ENCODE measurements at places on chromosomes 2 and 18.
A peak's percentile ranks its signal among the peaks of the same experiment; 100 is the strongest.

DNA sequence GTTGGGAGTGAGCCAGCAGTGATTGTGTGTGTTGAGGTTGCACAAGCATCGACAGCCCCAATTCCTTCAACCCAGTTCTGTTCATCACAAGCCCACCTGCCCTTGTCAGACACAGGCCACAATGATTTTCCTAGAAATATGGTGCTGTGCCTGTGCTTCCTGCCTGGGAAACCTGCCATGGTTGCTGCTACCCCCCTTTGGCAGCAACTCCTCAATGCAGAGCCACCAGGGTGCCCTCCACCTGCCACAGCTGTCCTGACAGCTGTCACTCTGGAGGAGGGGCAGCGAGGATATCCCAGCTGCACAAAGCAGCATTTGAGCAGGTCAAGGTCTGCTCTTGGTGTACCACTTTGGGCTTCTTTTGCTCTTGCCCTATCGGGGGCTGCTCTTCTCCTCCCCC lies 27.1 kb downstream of the SMIM21 start:
- DNase-seq: no peak

- no peak for DNase-seq
Measured at GRCh38 chr18:56937874-56938430, 208.9 kb upstream of the BOD1L2 start.

DNA sequence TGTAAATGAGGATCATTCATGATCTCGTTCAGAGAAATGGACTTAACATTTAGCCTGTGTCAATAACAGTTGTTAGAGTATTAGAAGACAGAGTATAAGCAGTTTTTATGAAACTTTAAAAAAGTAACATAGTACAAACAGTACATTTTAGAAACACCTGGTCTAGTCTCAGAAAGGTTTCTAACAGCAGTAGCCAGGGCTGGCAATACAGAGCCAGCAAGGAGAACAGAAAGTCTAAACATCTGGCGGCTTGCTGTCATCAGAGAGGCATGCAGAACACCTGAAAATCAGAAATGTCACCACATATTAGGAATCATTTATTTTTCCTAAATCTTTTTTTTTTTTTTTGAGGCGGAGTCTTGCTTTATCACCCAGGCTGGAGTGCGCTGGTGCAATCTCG lies 50.1 kb downstream of the RPL31 start:
- no peak for DNase-seq

DNA sequence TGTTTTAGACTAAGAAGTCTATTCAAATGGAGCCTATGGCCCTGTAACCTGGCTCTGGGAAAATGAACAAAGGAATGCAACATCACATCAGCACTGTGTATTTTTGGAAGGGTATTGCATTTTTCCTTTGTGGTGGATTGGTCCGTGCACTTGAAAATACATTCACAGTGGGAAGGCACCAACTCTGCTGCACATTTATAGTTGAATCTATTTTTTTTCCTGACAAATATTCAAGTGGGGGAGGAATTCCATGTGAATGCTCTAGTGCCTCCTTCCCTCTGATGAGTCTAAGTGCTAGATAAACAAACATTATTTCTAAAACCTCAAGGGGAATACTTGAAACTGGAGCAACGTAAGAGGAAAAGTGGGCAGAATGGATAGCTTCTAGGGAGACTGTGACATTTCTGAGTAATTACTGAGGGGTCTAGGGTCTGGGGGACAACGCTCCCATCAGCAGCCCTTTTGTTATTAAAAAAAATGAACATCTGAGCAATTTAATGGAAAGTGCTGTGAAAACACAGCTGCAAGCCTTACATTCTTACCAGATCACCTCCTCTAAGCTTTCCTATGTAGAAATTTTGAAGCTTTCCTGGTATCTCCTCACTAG lies 208.2 kb downstream of the SLC8A1 start:
- no peak for DNase-seq

DNA sequence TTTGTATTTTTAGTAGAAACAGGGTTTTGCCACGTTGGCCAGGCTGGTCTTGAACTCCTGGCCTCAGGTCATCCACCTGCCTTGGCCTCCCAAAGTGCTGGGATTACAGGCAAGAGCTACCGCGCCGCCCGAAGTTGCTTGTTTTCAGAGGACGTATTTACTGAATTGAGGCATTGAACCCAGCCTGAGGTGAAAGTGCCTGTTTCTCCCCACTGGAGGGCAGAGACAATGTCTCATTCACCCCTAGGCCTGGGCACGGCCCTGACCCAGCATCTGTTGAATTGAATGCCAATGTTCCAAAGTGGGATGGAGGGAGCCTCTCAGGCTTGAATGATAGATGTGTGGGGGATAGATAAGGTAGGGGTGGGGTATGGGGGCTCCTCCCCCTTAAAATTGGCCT lies 4.5 kb upstream of the TMBIM1 start:
- no peak for DNase-seq

- DNase-seq: no peak
Measured at GRCh38 chr2:98517636-98518035, 73.0 kb downstream of the INPP4A start.

- DNase-seq: no peak
Measured at GRCh38 chr2:202636213-202636513, 1.4 kb downstream of the FAM117B start.

- DNase-seq: no peak
Measured at GRCh38 chr2:2843969-2844548, 513.0 kb upstream of the MYT1L start.

GRCh38 chr2:12106440-12107080 lies 360.1 kb downstream of the LPIN1 start:
- peak; percentile 55 for DNase-seq

GRCh38 chr2:237603718-237604362 lies 13.3 kb upstream of the RAB17 start:
- DNase-seq: peak; percentile 56

DNA sequence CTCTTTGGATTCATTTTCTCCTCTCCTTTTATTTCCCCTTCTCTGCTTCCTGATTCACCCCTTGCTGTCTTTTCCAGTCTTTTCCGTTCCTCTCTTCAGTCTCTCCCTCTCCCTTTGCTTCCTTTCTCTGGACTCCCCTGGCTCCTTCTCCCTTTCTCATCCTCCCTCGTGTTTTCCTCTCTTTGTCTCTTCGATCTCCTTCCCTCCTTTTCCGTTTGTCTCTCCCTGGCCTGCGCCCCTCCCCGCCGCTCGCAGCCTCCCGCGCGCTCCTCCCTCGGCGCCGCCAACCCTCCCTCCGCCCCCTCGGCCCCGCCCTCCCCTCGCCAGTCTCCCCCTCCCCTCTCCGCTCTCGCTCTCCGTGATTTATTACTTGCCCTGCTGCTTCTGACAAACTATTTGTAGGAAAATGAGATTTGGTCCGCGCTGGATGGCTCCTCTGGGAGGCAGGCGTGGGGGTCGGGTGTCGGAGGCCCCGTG lies 46.0 kb upstream of the PAX8 start:
- peak; percentile 19 for DNase-seq

- DNase-seq: no peak
Measured at GRCh38 chr18:35197296-35197695, 43.5 kb upstream of the ZNF397 start.

DNA sequence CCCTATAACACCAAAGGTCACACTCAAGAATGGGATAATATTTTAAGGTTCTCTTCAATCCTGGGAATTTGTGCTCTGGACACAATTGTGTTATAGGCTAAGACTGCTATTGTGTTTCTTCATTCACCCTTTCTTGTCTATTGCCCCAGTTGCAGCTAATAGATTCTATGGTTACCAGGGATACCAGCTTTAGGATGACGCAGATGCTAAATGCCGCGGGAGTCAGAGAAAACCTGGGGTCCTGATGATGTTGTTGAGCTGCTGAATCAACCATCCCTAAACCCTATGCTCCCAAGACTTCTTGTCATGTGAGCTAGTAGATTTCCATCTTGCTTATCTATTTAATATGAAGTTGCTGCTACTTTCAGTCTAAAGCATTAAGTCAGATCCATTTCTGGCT lies 5.4 kb downstream of the CRYGD start:
- no peak for DNase-seq

DNA sequence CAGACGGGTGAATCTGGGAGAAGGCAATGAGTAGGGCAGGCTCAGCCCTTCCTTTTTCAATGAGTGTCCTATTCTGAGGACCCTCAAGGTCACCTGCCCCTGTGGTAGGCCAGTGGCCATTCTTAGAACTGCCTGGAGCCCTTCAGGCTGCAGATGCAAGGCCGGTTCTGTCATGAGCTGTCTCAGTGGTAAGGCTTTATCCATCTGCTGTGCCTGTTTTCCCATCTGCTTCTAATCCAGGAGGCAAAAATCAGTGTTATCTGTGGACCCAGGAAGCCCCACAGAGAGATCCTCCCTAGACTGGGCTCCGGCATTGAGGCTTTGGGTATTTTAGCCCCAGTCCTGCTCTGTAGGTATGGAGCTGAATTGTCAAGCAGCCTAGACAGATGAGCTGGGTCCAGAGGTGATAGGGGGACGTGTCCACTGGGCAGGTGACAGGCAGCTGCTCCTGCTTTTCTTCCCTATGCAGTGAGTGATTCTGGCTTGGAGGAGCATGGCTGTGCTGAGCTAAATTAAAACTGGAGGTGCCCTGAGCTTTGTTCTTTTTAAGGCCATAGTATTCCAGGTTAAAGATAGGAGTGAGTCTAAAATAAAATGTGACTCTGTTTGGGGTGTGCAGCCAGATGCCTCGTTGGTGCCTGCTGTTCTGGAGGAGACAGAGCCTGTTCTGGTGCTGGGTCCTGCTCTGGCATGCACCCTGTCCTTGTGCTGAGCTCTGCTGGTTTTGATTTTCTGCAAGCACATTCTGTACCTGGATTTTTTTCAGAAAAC lies 92.5 kb downstream of the FHOD3 start:
- DNase-seq: no peak

GRCh38 chr2:170276925-170277629 lies 99.1 kb downstream of the MYO3B start:
- no peak for DNase-seq

GRCh38 chr18:12318334-12318697 lies 10.3 kb downstream of the TUBB6 start:
- DNase-seq: no peak

- no peak for DNase-seq
Measured at GRCh38 chr2:147577323-147577997, 267.4 kb upstream of the ACVR2A start.

DNA sequence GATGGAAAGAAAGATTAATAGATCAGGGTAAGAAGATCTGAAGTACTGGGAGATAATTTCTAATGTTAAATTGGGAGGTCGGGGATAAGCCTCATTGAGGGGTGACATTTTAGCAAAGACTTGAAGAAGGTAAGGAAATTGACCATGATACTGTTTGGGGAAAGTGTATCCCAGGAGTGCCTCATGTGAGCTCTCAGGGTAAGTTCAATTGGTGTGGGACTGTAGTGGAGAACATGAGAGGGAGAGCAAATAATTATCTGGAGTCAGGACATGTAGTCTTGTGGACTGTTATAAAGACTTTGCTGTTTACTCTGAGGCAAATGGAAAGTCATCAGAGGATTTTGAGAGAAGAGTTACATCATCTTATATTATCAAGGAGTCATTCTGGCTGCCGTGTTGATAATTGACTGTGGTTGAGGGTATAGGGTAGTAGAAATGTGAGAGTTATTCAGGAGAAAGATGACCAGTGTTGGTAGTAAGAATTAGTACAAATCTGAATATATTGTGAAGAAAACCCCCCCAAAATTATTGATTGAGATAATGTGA lies 624.4 kb downstream of the ADCYAP1 start:
- DNase-seq: no peak

- peak; percentile 96 for DNase-seq
Measured at GRCh38 chr2:42117923-42118753, 51.0 kb upstream of the EML4 start.

DNA sequence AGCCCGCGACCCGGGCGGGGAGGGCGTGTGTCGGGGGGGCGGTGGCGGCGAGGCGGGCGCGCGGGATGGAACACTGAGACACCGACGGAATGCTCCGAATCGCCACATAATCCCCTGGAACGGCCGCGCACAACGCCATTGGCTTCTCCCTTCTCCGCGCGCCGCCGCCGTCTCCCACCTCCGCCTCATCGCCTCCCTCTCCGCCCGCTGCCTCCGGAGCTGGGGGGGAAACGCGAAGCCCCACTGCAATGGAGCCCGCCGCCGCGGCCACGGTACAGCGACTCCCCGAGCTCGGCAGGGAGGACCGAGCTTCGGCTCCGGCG lies at the start of gene PHLPP1:
PHLPP1 (plus strand) TSS at position 106 of the 323 bp plus-strand sequence; CDS start at position 249, 143 bp downstream.
- DNase-seq: no peak

GRCh38 chr2:192487636-192488035 lies 292.9 kb upstream of the TMEFF2 start:
- DNase-seq: no peak

- no peak for DNase-seq
Measured at GRCh38 chr18:36185157-36185556, 2.1 kb upstream of the MOCOS start.

- DNase-seq: no peak
Measured at GRCh38 chr2:34734042-34734441, 1134.9 kb upstream of the FAM98A start.

- no peak for DNase-seq
Measured at GRCh38 chr2:170161516-170162270, 16.3 kb upstream of the MYO3B start.

All from inflammatory macrophage treated with lipopolysaccharide for 4 hours (primary cell).